Stimulated activated CD4-positive, alpha-beta T cell treated with anti-CD3 and anti-CD28 coated beads, Interleukin-1b, Interleukin-23, amount 100 ng/mL, for 24 hours (primary cell): ENCODE measurements at places on chromosomes 11 and 22.

DNA sequence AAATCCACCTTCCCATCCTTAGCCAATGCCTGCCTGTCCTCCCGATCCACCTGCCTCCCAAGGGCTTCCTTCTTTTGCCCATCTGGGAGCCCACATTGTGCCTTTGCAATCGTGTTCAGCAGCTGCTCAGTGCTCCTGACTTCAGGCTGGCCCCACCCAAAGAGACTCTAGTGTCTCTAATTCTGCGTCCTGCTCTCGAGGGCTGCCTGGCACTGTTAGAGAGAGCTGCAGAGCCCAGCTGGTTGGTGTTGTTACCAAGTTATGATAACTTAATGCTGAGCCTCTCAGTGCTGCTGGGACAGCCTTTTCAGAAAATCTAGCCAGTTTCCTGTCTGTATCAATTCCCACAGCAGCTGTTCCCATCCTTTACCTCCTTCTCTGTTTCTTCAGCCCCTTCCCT lies 69.1 kb downstream of the MICAL2 start:
- DNase-seq: no peak

DNA sequence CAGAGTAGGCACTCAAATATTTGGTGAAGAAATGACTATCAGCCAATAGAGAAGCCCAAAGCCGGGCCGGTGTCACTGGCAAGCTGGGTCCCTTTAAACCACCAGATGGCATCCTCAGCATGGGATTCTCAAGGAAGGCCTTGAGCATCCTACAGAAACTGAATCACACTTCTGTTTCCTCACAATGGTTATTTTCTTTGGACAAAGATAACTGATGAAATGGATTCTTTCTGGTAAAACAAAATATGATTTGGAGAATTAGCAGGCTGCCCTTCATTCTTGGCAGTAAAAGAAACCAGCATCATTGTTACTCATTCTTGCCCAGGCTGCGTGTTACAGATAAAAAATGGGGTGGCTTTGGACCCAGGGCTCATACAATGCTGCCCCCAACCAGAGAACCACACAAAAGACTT lies 30.3 kb upstream of the ASPHD2 start:
- peak; percentile 33 for DNase-seq

DNA sequence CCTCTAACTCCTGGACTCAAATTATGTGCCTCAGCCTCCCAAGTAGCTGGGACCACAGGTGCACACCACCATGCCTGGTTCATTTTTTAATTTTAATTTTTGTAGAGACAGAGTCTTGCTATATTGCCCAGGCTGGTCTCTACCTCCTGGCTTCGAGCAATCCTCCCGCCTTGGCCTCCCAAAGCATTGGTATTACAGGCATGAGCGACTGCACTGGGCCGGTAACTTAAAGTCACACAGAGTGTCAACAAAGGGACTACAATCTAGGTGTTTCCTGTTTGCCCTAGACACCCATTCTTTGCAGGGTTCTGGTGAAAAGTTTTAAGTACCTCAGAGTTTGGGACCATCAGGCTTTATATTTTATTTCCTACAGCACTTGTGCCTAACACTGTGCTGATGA lies 8.4 kb downstream of the UVRAG start:
- DNase-seq: no peak

- no peak for DNase-seq
Measured at GRCh38 chr11:56394381-56394780, 18.1 kb upstream of the OR5AL1 start.

DNA sequence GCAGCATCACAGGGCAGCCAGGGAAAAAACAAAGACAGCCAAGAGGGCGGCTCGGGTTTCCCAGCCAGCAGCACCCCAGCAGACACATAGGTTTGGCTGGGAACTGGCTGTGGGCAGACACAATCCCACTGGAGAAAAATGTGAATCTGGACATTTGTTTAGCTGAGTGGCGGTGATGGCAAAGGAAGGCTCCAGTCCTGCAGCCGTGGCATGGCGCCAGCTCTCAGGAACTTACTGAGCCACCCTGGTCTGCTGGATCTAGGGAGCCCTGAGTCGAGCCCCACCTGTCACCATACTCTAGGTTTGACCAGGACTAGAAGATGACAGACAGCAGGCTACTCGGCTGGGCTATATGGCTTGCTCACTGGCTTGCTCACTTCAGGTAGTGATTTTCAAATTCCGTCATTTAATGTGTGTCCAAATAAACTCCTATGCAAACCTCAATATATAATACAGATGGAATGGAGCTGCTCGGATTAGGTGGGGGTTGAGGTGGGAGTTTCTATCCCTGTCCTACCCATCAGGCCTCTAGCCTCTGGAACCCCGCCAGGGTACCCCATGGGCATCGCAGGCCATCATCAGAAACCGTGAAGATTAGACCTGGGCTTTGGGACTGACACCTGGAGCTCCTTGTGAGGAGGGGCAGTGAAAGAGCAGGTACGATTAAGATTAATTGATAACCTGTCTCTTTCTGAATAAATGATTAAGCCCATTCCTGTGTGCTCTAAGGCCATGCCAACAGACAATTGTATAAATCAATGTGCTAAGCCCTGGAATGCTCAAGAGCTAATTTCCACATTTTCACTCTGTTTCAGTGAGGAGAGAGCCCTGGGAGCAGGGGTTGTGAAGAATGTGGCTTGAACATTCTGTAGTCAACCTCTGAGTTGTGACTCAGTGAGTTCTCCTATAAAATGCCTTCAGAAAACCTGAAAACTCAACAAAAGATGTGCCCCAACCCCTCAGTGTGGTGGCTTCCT lies 42.5 kb downstream of the GALNT18 start:
- DNase-seq: no peak

DNA sequence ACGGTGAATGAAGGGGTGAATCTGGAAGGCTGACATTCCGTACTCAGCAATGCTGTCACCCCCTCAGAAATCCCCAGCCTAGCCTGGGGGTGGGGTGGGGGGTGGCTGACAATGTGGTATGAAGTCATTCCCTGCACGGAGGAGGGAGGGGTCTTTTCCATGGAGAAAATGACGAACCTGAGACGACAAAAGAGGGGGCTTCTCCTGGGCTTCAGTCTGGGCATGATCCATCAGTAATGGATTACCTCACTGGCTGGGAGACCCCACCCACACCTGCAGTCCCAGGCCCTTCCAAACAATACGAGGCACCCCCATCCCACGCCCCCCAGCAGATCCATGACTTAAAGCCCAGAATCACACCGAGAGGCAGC lies 1.0 kb downstream of the KIAA0930 start:
- no peak for DNase-seq

GRCh38 chr11:48031602-48032001 lies 51.2 kb downstream of the PTPRJ start:
- DNase-seq: no peak

DNA sequence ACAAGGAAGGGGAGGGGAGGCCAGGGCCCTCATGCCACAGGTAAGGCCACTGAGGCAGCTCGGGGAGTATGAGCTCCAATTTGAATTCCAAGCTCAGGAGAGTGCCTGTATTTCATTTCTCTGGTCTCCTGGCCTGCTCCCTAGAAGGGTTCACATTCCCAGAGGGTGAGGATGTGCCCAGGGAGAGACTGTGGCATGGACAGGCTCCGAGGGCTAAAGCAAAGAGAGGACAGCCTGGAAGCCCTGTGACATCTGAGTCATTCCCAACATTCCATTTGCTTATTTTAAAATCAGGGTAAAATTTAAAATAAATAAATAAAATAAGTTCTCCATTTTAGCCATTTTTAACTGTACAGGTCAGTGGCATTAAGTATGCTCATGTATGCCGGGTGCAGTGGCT lies 18.6 kb upstream of the FOLR1 start:
- DNase-seq: no peak

GRCh38 chr22:45540122-45540521 lies 37.4 kb downstream of the FBLN1 start:
- no peak for DNase-seq

- no peak for DNase-seq
Measured at GRCh38 chr22:49856343-49856742, 2.7 kb downstream of the ZBED4 start.

GRCh38 chr11:33467966-33468365 lies 210.8 kb downstream of the HIPK3 start:
- DNase-seq: no peak
